ENCODE measurements at places on chromosomes 12 and 14.

DNA sequence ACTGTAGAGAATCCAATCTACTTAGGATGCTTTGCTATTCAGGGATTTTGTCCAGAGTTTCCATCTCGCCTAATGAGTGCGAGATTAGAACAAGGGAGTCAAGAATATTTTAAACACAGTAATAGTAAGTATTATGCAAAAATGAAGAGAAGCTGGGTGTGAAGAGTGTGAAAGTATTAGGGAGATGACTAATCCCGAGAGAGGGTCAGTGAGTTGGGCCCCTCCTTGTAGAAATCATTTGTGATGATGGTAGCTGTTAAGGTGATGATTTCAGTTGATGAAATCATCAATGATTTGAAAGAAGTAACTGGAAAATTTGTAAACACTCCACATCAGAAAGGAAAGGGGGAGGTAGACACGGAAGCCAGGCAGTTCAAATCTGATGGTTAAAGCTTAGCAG lies 478.9 kb upstream of the MGAT4C start:
- no peak for ATAC-seq

DNA sequence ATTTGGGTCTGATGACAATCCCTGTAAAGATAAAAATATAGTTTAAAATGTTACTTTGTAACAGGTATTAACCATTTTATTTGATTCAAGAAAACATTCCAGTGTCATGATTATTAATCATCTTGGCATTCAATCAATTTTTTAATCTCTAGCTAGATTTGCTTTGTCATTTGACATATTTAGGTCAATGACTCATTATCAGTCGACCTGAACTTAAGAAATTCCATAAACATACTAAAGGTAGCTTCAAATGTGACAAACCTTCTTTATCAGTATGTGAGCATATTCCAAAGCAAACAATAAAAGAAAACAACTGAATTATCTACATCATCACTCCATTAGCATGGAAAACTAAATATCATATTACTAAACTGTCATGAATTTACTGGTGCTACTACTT lies 50.8 kb upstream of the CDKL1 start:
- no peak for ATAC-seq

GRCh38 chr14:25033358-25033757 lies 16.6 kb downstream of the STXBP6 start:
- no peak for ATAC-seq

DNA sequence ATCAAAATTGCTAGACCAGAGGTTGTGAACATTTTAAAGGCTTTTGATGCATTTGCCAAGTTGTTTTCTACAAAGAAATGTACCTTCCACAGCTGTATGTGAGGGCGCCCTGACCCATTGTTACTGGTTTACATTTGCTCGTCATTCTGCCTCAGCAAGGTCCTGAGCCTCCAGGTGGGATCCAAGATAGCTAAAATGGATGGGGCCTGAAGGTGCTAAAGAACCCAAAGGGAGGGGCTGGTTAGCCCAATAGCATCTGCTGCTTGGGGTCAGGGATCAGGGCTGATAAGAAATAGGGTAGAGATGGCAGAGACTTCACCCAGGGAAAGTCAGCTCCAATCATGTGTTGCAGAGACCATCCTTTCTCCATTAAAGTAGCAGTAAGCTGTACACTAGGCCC lies 43.1 kb downstream of the GALNT16 start:
- no peak for ATAC-seq

- ATAC-seq, result no peak
Measured at GRCh38 chr14:96823652-96824051, 26.5 kb downstream of the VRK1 start.

GRCh38 chr12:32889011-32889760 lies 7.4 kb downstream of the PKP2 start:
- ATAC-seq, result no peak

DNA sequence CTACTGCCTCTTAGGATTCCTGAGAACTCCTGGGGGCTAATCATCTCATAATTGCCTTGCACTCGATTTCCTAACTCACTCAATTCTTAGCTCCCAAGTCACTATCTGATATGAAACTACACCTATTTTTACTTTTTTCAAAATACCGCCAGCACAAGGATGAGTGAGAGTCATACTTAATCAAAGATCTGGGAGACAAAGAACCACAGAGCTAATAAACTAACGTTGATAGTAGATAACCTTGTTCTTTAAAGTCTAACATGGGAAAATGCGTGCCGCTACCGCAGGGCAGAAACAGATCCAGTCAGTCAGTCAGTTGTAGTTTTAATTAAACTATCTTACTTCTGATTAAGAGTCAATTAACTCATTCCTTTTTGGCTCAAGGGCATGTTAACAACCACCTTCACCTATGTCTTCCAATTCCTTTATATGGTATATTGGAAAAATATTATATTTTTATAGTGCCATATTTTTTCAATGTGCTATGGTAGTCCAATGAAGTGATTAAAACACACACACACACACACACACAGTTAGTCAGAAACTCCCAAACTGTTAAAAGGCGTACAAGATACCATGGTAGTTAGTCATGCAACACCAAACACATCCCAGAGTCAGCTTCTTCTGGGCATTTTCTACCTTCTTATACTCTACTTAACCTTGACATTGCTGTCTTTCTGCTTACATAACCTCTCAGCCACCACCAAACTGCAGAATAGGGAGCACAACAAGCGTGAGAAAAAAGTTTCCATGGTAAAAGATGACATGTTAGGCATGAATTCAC lies 114.0 kb downstream of the KLHL28 start:
- no peak for ATAC-seq

GRCh38 chr12:122079033-122079531 lies 526 bp downstream of the MLXIP start:
- no peak for ATAC-seq

DNA sequence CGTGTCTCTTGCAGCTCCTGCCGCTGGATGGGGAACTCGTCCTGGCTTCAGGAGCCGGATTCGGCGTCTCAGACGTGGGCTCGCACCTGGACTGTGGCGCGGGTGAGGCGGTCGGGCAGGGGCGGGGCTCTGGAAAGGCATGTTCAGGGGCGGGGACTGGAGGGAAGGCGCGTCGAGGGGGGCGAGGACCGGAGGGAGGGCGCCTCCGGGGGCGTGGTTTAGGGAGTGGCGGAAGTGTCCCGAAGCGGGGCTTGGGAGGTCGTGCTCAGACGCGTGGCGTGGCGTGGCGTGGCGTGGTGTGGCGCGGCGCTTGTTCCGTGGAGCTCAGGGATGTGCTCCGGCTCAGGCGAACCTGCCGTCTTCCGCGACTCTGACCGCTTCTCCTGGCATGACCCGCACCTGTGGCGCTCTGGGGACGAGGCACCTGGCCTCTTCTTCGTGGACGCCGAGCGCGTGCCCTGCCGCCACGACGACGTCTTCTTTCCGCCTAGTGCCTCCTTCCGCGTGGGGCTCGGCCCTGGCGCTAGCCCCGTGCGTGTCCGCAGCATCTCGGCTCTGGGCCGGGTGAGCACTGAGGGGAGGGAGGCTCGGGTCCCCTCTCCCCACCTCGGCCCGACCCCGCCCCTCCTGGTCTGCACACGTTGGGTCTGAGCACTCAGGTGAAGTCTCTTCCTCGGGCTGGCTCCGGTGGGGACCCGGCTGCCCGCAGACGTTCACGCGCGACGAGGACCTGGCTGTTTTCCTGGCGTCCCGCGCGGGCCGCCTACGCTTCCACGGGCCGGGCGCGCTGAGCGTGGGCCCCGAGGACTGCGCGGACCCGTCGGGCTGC lies 6.2 kb downstream of the AMN start:
- peak; percentile 57 for ATAC-seq

DNA sequence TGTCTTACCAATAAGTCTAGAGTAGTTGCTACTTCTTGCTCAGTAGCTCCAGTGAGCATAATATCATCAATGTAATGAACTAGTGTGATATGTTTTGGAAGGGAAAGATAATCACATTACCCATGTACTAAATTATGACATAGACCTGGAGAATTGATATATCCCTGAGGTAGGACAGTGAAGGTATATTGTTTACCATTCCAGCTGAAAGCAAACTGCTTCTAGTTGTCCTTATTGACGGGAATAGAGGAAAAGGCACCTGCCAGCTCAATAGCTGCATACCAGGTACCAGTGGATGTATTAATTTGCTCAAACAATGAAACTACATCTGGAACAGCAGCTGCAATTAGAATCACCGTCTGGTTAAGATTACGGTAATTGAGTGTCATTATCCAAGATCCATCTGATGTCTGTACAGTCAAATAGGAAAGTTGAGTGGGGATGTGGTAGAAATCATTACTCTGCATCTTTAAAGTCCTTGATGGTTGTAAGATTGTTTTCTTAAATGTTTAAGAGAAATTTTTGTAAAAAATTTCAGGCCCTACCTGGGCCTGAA lies 100.0 kb upstream of the ARHGAP5 start:
- no peak for ATAC-seq

- ATAC-seq, result no peak
Measured at GRCh38 chr12:94173660-94174265, 25.4 kb downstream of the PLXNC1 start.

DNA sequence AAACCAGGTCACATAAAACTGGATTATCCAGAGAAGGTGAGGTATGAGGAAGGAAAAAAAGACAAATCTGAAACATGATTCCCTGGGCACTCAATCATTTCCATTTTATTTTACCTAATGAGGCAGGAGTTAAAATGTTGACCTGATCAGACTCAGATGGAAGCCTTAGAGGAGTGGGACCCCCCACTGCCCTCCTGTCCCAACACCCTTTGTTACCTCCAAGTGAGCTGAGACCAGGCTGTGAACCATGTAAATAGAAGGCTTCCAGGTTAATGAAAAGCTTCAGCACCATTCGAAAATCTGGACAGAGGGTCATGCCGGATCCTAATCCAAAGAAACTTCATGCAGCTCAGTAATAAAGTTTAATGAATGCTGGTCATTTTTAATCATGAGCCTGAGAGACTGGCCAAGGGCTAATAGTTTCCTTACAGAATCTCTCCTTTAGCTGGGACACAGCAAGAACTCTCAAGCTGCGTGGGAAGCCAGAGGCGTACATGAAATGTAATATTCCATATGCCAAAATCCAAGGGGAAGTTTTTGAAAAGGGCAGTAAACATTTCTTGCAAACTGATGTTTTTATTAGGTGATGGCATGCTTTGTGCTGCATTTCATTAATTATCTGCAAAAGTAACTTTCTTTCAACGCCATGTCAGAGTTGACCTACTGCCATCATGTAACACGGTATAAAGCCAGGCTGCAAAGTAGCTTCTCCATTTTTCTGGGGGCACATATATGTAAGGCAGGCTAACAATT lies 183.0 kb downstream of the PAX9 start:
- ATAC-seq, result no peak

DNA sequence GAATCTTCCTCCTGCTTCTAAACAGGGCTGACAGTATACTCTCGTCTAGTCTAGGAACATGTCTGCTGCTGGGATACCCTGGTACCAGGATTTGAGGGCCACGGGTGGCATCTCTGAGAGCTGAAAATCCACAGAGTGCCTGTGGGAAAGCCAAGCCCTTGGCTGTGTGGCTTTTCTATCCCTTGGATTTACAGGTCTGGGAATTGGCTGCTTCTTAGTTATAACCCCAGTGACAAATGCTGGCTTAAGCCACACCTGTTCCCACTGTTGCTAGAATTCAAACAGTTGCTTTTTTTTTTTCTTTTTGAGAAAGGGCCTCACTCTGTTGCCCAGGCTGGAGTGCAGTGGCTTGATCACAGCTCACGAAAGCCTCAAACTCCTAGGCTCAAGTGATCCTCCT lies 14.3 kb upstream of the RIN3 start:
- no peak for ATAC-seq

GRCh38 chr12:80763874-80764273 lies 47.2 kb downstream of the MYF5 start:
- ATAC-seq, result no peak

GRCh38 chr14:105999361-106000028 lies 473.1 kb downstream of the TMEM121 start:
- no peak for ATAC-seq
